ENCODE measurements at places on chromosomes 1 and 21. TPM values are rescaled to one million over a fixed set of nuclear protein-coding genes. Genes with fewer than 3 reads are reported as not detected.
A peak's percentile ranks its signal among the peaks of the same experiment; 100 is the strongest.

DNA sequence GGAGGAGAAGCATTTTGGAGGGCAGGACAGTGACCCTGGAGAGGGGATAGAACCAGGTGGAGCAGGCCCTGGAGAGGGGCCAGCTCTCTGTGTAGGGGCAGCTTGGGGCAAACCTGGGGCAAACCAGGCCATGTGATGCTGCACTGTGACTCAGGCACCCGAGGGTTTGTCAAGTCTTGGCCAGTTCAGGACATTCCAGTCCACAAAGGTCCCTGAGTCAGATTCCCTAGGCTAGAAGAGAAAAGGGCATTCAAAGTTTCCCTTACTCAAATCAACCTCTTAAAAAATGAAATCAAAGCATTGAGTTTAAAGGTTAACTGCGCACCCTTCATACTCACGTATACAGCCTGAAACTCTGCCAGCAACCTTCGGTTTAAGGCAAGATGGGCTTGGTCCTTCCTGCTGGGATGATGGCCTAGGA lies 25.2 kb upstream of the PLA2G2C start:
- no peak for DNase-seq
- H3K27me3 ChIP-seq, result peaks cover 3% of the 10 kb centered on the region
- H3K4me3 ChIP-seq, result no peak overlapping the region
- H3K4me1 ChIP-seq, result peaks cover 12% of the 10 kb centered on the region

- no peak for DNase-seq
- no peak overlapping the region for H3K27ac ChIP-seq
- H3K4me1 ChIP-seq, result peaks cover 7% of the 10 kb centered on the region
- no peaks in the 10 kb centered on the region for H3K27me3 ChIP-seq
- no peaks in the 10 kb centered on the region for H3K36me3 ChIP-seq
- no peak overlapping the region for H3K4me3 ChIP-seq
Observed at GRCh38 chr21:45544449-45545235, 2.4 kb upstream of the SLC19A1 start.

The RNU1-2 gene
- under 0.01 TPM for total RNA-seq

DNA sequence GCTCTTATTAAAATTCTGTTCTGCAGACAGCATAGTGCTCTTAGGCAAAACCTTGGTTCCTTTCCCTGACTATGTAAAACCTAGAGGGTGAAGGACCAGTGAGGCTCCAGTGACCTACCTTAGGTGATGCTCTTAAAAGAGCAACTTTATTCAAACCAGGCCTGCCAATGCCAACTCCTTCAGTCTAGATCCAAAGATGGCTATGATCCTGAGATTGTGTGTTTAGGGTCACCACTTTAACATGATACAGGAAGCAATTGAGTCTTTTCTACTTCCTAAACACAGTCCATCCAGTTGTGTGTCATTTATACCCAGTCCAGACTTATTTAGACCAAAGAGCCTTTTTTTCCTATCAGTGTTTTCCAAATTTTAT lies 10.8 kb downstream of the MCL1 start:
- peaks cover 89% of the 10 kb centered on the region for H3K4me1 ChIP-seq
- DNase-seq, result peak; percentile 79
- H3K4me3 ChIP-seq, result peak overlapping the region; percentile 38
- H3K27ac ChIP-seq, result peak overlapping the region; percentile 95

The COP1 gene
- total RNA-seq, result 71.0 TPM

The CAMK1G gene
- not detected for total RNA-seq

The ACTL8 gene
- total RNA-seq, result not detected

DNA sequence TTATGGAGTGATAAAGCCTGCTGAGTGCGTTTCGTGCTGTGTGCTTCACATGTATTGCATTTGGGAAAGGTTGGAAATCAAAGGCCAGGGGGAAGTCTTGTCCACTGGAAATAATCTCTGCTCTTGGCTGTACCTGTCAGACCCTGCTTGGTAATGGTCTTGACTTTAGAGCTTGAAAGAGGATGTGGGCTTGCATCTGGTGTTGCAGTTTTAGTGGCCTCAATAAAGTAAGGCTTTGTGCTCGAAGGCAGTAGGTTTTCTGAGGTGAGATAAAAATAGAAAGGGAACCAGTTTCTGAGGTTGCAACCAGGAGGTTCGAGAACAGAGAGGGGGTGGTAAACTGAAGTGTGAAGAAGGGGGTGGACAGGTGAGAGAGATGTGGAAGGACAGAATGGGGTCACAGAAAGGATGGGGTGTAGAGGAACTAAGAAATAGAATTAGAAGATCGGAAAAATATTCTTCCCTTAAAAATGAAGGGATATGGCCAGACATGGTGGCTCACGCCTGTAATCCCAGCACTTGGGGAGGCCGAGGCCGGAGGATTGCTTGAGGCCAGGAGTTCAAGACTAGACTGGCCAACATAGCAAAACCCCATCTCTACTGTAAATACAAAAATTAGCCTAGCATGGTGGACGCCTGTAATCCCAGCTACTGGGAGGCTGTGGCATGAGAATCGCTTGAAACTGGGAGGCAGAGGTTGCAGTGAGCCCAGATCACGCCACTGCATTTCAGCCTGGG lies 1.5 kb downstream of the S100PBP start:
- H3K4me3 ChIP-seq, result peak overlapping the region; percentile 83
- no peaks in the 10 kb centered on the region for H3K27me3 ChIP-seq
- peaks cover 52% of the 10 kb centered on the region for H3K4me1 ChIP-seq
- peak; percentile 81 for DNase-seq
- H3K36me3 ChIP-seq, result 0 out of 2 replicates have a peak, but pooled peaks cover 4% of the 10 kb centered on the region
- H3K27ac ChIP-seq, result peak overlapping the region; percentile 89

GRCh38 chr1:246280551-246280950 lies 226.5 kb downstream of the SMYD3 start:
- no peak overlapping the region for H3K27ac ChIP-seq
- no peaks in the 10 kb centered on the region for H3K27me3 ChIP-seq
- H3K4me3 ChIP-seq, result no peak overlapping the region

DNA sequence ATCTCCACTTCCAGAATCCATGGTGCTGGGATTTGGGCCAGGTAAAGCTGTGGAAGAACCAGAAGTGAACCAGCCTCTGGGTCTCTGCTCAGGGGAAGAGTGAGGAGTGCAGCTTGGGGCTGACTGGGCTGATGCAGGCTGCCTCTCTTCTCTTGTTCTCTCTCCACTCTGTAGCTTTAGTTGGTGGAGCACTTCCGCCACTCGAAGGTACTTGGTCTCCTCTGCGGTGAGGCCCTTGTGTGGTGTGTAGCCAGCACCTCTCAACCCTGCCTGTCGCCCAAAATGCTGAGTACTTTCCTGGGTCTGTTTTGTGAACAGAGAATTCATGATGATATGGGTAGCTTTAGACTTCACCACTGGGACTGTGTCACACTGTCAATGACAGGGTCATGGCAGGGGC lies 63.2 kb downstream of the URB2 start:
- H3K4me1 ChIP-seq, result peaks cover 25% of the 10 kb centered on the region
- no peaks in the 10 kb centered on the region for H3K36me3 ChIP-seq
- DNase-seq, result peak; percentile 39
- H3K27ac ChIP-seq, result no peak overlapping the region
- no peak overlapping the region for H3K4me3 ChIP-seq
- no peaks in the 10 kb centered on the region for H3K27me3 ChIP-seq

The RPTN gene
- not detected for total RNA-seq

The GPR157 gene
- total RNA-seq, result not detected

DNA sequence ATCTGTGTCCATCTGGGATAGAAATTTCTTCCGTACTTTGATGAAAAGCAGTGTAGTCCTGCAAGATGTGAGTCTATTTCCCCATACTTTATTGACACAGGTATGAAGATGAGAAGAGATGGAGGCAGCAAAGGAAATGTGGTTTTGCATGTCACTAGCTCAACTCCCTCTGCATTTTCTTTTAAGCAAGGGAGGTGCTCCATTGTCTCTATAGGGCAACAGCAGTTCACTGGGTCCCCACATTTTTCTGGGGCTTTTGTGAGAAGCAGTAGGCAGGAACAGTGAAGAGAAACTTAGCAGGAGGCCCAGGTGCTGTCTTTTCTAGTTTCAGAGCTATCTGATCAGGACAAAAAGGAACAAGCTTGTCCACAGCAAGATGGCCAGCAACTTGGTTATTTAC lies 37.1 kb downstream of the C21orf91 start:
- H3K36me3 ChIP-seq, result peaks cover 23% of the 10 kb centered on the region
- H3K27ac ChIP-seq, result no peak overlapping the region
- peaks cover 51% of the 10 kb centered on the region for H3K4me1 ChIP-seq
- no peaks in the 10 kb centered on the region for H3K27me3 ChIP-seq
- DNase-seq, result no peak

- peaks cover 4% of the 10 kb centered on the region for H3K4me1 ChIP-seq
- no peak for DNase-seq
- no peak overlapping the region for H3K4me3 ChIP-seq
- no peaks in the 10 kb centered on the region for H3K27me3 ChIP-seq
Observed at GRCh38 chr1:107141491-107142126, 770 bp downstream of the NTNG1 start.

The ANKRD35 gene
- total RNA-seq, result 0.11 TPM

DNA sequence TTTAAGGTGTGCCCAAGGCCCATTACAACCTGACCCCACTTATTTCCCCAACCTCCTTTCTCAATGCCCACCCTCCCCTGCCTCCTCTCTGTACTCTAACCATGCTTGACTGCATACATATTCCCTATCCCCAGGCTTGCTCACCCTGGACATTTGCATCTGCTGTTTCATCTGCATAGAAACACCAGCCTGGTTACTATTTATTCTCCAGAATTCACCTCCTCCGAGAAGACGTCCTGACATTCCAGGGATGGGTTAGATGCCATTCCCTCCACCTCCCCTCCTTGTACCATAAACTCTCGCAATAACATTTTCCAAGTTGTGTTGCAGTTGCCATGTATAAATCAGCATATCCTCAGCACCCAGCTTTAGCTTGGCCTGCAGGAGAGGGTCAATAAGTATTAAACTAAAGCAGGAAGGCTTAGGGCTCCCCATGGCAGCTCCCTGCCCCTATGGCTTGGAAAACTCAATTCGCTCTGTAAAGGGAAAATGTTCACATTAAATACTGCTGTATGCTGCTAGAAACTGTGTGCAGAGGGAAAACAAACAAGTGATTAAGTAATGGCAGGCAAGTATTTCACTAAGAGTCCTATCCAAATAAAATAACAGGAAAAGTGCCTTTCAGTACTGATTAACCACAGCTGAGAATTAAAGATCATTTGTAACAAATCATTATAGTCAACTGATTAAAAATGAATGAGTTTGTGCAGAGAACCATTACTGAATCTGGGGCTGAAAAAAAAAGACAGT lies 202.3 kb downstream of the TNR start:
- no peaks in the 10 kb centered on the region for H3K27me3 ChIP-seq
- no peaks in the 10 kb centered on the region for H3K4me1 ChIP-seq
- H3K36me3 ChIP-seq, result no peaks in the 10 kb centered on the region
- H3K4me3 ChIP-seq, result no peak overlapping the region
- DNase-seq, result no peak

The NMNAT2 gene
- total RNA-seq, result not detected

DNA sequence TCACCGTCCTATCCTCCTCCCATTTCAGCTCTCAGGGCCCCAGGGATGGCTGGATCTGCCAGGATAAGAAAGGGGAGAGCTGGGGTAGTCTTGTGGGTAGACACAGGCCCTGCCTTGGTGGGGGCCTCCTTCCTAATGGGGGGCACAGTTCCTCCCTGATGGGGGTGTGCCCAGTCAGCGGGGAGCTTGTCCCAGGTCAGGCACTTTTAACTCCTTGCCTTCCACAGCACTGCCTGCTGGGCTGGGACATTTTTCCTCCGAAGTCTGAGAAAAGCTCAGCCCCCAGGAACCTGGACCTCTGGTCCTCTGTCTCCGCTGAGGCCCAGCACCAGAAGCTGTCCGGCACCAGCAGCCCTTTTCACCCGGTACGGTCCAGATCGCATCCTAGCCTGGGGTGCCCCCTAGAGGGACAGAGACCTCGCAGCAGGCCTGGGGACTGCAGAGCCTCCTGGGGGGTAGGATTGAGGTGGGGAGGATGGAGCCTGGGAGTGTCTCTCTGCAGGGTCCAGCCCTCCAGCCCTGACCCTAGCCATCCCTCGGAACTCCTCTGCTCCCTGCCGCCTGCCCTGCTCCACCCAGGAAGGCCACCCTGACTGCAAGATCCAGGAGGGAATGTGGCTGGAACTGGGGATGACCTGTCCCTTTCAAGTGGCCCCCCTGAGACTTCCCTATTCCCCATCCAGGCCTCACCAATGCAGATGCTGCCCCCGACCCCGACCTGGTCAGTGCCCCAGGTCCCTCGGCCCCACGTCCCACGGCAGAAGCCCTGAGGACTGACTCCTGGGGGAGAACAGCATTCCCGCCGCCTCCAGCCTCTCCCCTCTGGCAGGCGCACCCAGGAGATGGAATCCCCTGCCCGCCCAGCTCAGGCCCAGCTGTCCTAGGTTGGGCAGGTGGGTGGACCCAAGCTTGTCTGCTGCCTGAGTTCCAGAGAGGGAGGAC lies 12.0 kb downstream of the MIIP start:
- DNase-seq, result peak; percentile 77
- H3K27ac ChIP-seq, result no peak overlapping the region
- peaks cover 10% of the 10 kb centered on the region for H3K4me1 ChIP-seq
- no peak overlapping the region for H3K4me3 ChIP-seq
- no peaks in the 10 kb centered on the region for H3K27me3 ChIP-seq
- no peaks in the 10 kb centered on the region for H3K36me3 ChIP-seq

The KCNN3 gene
- 50.0 TPM for total RNA-seq

- H3K4me1 ChIP-seq, result peaks cover 20% of the 10 kb centered on the region
- H3K4me3 ChIP-seq, result no peak overlapping the region
- no peaks in the 10 kb centered on the region for H3K36me3 ChIP-seq
- no peaks in the 10 kb centered on the region for H3K27me3 ChIP-seq
- DNase-seq, result no peak
Observed at GRCh38 chr1:152107984-152108881, 7.0 kb downstream of the TCHH start.

DNA sequence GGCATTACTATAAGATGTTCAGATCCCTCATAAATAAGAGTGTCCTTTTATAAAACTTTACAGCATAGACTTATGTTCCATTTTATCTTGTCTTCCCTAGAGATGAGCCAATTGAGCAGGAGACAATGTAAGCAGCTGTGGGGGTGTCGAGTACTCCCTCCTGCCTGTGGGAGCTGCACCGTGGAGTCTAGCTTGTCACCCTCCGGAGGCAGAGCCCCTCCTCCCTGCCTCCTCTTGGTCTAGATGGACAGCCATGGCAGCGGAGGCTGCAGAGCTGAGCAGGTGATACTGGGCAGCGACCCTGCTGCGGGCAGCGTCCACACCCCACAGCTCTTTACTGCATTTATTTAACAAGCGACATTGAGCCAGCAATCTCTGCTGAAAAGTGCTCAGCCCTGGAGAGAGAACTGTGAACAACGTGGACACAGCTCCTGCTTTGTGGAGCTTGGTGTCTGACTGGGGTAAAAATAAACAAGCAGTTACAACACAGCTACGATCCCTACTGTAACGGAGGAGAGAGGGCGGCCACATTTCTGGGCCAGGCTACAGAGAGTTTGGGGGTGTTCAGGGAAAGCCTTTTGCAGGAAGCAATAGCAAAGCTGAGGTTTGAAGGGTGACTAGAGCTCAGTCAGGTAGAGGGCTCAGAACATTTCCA lies 12.8 kb upstream of the KIF21B start:
- no peak overlapping the region for H3K27ac ChIP-seq
- H3K4me1 ChIP-seq, result no peaks in the 10 kb centered on the region
- no peak overlapping the region for H3K4me3 ChIP-seq
- DNase-seq, result no peak
- H3K36me3 ChIP-seq, result no peaks in the 10 kb centered on the region

GRCh38 chr21:45855248-45855811 lies 126.2 kb upstream of the COL6A1 start:
- no peaks in the 10 kb centered on the region for H3K4me1 ChIP-seq
- H3K36me3 ChIP-seq, result no peaks in the 10 kb centered on the region
- H3K27ac ChIP-seq, result no peak overlapping the region
- DNase-seq, result no peak
- no peaks in the 10 kb centered on the region for H3K27me3 ChIP-seq
- no peak overlapping the region for H3K4me3 ChIP-seq

The ZNF648 gene
- not detected for total RNA-seq

- no peaks in the 10 kb centered on the region for H3K4me1 ChIP-seq
- no peak for DNase-seq
- no peak overlapping the region for H3K4me3 ChIP-seq
- no peaks in the 10 kb centered on the region for H3K27me3 ChIP-seq
- no peaks in the 10 kb centered on the region for H3K36me3 ChIP-seq
Observed at GRCh38 chr1:74857676-74858075, 124.7 kb downstream of the TYW3 start.

The C2CD4D gene
- total RNA-seq, result not detected

Measured in Karpas-422 (cell line).